ENCODE measurements at places on chromosomes 6 and 20.

- no peak for DNase-seq
These were observed 50.0 kb downstream of the LAMA4 start for GRCh38 chr6:112204350-112204706.

DNA sequence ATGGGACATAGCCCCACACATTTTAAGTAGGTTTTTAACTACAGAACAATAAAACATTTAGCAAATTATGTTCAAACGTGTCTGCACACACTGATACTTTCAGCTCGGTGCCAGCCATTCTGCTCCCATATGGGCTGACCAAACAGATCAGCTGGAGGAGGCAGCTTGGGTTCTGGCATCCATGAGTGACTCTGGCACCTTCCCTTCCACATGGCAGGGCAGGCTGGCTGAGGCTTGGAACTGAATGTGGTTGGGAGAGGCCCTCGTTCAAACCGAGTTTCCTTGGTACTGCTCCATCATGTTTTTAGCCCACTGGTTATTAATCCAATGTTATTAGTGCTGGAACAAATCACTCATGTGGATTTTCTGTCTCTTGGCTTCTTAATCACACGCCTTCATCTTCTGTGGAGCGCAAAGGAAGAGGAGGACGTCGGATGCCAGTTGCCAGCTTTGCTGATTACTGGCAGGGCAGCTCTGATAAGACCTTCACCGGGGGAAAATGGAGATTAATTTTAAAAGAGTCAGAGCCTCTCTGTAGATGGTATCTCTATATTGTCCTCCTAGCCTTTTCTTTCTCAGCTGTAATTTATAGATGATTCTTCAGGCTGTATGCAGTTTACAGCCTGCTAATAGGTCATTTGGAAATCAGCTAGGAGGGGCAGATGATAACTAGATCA, 93.1 kb upstream of the TIAM2 start:
- DNase-seq, result no peak

DNA sequence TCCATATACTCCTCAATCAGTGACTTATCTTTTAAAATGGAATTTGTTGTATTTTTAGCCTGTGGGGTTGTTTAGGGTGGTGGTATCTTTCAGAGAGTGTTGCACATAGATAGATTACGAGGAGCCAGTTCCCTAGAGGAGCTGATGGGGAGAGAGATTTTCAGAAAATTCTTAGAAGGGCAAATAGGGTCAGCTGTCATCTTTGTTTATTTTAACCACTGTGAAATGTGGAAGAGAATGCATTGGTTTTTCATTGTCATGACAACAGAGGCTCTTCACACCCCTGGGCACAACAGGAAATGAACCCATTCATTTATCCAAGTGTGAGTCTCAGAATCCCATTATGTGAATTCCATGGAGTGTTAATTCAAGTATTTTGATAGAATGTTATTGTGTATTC, 188.4 kb downstream of the JARID2 start:
- DNase-seq, result no peak

DNA sequence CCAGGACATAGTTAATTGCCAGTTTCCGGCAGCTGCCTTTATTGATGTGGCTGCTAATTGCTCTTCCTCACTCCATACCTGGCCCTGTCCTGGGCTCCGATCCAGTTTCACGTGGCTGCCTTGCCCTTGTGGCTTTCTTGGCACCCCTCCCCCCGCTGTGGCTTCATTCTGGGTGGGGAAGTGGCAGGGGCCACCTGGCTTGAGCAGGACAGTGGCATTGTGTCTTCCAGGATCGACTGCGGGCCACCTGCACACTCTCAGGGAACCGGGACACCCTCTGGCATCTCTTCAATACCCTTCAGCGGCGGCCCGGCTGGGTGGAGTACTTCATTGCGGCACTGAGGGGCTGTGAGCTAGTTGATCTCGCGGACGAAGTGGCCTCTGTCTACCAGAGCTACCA, 10.8 kb downstream of the MAVS start:
- DNase-seq, result no peak

DNA sequence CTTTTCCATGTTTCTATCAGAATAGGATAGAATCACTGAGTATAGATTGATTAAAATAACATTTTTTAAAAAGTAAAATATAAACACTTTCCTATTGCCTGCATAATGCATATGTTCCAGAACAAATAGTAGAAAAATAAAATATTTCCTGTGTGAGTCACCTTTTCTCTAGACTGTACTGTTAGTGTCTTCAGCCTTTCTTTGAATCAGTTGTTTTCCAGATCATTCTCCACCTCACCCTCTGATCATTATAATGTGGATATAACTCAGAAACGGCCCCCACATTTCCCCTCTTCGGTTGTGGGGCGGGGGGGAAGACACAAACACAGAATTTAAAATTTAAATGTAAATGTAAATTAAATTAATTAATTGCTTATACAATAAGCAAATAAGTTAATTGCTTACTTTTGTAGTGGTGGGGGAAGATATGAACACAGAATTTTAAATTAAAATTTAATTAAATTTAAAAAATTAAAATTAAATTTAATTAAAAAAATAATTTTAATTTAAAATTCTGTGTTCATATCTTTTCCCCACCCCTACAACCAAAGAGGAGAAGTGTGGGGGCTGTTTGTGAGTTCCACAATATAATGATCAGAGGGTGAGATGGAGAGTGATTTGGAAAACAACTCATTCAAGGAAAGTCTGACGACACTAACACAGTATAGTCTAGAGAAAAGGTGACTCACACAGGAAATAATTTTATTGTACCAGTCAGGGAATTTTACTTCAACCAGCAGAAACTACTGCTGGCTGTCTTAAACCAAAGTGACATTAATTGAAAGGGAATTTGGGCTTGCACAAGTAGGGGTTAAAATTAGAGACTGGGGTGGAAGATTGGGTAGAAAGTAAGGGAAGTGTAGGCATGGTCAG, 37.1 kb upstream of the PROKR2 start:
- no peak for DNase-seq

GRCh38 chr20:57395111-57395966, 4.1 kb downstream of the RBM38 start:
- DNase-seq, result no peak
